ENCODE measurements at places on chromosomes 1 and 21.
A peak's percentile ranks its signal among the peaks of the same experiment; 100 is the strongest.

- no peak for DNase-seq
Measured at GRCh38 chr21:36076878-36077655, 7.2 kb downstream of the CBR1 start.

DNA sequence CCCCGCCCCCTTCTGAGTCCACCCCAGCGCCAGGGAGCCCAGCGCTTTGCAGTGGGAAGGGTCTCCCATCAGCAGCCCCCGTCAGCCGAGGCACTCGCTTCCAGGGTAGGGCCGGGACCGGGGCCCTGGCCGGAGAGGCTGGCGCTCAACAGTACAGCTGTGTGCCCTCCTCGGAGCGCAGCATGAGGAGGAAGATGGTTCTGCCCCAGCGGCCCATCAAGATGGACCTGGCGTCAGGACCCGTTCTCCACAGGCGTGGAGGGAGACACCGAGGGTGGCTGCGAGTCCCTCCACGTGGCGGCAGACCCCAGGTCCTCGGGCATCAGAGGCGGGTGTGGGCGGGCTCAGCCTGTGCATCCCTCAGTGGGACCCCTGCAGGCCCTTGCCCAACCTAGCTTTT lies 54.3 kb downstream of the MORN1 start:
- no peak for DNase-seq

DNA sequence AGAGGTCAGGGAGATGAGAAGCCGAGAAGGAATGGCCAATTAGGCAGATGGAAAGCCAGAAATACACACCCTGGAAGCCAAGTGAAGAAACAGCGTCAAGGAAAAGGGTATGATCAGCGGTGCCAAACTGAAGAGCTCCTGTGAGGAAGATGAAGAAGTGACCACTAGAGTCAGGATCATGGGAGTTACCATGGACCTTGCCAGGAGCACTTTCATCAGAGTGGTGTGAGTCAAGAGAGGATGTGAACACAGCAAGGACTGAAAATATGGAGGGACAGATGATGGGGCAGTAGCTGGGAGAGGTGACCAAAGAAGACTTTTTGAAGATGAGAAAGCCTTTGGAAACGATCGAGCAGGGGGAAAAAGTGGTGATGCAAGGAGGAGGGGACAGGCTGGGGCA lies 50.4 kb downstream of the CD34 start:
- no peak for DNase-seq

DNA sequence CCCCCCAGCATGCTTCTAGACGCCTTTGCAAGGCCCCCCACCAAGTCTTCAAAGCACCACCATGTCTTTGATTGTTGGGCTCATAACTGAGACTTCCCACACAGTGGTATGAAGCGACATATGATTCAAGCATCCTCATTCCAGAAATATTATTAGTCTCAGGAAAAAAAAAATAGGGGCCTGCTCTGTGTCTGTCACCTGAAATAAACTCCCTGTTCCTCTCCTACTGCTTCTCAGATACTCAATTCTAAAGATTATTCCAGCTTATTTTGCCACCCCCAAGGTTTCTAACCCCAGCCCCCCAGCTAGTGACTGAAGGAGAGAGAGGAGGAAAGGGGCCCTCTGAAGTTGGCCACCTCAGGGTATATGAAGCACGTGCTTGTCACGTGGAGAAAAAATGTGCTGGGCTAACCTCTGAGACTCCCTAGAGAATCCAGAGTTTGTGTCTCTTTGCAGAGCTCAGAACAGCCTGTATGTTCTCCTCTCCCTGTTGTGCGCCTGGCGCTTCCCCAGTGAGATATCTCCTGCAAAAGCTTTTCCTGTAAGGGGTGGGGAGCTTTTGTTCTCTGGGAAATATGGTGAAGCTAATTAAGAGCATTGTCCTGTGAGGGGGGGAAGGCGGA lies 35.9 kb upstream of the RASAL2 start:
- DNase-seq: no peak

DNA sequence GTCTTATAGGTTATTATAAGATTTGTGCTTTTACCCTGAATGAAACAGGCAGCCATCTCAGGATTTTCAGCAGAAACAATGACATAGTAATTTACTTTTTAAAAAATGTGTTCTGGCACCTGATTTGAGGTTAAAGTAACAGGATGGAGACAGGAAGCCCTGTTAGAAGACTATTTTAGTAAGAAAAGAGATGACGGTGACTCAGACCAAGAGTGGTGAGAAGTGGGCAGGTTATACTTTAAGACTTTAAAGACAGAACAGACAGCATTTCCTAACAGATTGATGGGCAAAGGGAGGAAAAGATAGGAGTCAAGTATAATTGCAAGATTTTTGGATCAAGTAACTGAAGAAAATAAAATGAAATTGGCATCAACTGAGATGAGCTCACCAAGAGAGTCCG lies 436.8 kb upstream of the NR5A2 start:
- DNase-seq: no peak

DNA sequence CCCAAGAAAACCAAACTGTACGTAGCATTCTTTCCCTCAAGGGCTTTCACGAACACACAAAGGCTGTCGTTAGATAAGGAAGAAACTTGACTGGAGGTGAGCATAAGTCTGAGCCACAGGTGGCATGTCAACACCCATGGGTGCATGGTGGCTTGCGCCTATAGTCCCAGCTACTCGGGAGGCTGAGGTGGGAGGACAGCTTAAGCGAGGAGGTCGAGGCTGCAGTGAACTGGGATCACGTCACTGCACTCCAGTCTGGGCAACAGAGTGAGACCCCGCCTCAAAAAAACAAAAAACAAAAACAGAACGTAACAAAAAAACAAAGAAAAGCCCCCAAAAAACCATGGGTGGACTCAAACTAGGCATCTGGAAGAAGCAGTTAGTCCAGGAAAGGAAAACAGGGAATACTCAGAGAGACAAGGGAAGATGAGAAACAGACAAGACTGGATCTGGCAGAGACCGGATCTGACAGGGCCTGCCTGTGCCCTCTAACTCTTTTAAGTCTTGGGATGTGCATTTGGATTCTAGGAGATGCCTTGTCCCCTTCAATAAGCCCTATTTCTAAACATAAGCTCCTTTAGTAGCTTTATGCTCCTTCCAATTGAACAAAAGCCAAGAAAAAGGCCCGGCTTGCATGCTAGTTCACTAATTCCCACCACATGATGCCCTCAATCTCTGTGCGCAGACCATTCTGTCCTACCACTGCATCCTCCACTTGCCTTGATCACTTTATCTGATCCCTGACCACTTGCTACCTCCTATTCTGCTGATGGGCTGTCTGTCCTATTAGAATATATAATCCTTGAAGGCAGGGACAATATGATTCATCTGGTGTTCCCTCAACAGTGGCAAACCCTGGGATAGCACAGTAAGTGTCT lies 73.8 kb downstream of the APP start:
- no peak for DNase-seq

- DNase-seq: no peak
Measured at GRCh38 chr1:8408151-8408839, 90.4 kb downstream of the SLC45A1 start.

GRCh38 chr1:99956755-99957154 lies 13.0 kb upstream of the SLC35A3 start:
- DNase-seq: no peak

GRCh38 chr21:37987668-37988067 lies 71.4 kb upstream of the KCNJ6 start:
- DNase-seq: no peak

DNA sequence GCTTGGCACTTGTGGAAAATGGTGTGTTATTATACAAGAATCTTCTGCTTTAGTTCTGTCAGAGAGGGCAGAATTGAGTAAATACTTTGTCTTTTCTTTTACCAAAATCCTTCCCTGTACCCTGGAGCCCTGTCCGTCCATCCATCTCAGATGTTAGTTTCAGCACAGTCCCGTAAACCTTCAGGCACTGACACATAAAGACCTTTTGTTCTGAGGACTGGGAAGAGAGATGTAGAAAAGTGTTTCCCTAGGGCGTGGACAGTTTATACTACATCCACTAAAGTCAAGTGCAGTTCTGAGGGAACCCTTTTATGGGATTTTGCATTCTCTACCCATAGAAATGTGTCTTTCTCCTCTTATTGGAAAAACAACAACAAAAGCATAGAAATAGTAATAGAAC lies 162.4 kb downstream of the PDE4B start:
- DNase-seq: peak; percentile 82
